ENCODE measurements at places on chromosomes 2 and 18. TPM values are rescaled to one million over a fixed set of nuclear protein-coding genes. Genes with fewer than 3 reads are reported as not detected.

- no peak for DNase-seq
Observed at GRCh38 chr2:118242216-118242615, 153.9 kb downstream of the INSIG2 start.

DNA sequence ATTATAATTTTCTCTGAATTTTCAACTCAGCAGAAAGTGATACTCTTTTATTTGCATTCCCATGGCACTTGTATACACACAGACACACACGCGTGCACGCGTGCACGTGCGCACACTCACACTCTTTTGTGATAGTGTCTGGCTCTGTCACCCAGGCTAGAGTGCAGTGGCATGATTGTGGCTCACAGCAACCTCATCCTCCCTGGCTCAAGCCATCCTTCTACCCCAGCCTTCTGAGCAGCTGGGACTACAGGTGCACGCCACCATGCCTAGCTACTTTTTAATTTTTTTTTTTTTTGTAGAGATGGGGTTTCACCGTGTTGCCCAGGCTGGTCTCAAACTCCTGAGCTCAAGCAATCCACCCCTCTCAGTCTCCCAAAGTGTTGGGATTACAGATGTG, 123.2 kb downstream of the MC4R start:
- DNase-seq = no peak

DNA sequence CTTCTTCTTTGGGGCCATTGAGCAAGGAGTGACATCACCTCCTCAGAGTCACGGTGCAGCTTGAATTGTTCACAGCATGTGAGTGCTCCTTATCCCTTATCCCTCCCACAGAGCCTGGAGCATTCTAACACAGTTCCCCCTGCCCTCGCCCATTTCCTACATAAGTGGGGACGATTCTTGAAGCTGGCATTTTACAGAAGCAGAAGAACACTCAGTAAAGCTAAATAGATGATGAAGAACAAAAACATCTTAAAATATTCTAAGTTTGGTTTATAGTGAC, 135.8 kb upstream of the APCDD1 start:
- no peak for DNase-seq

Gene NABP1
- polyA plus RNA-seq = 22.2 TPM

- no peak for DNase-seq
Observed at GRCh38 chr2:27498975-27499374, 2.3 kb downstream of the GCKR start.

- DNase-seq = no peak
Observed at GRCh38 chr2:85976106-85976920, 87.5 kb upstream of the ST3GAL5 start.

- no peak for DNase-seq
Observed at GRCh38 chr18:45635893-45636509, 20.7 kb downstream of the SLC14A2 start.

Gene BOLL
- polyA plus RNA-seq = not detected

Gene METAP1D
- 7.3 TPM for polyA plus RNA-seq

DNA sequence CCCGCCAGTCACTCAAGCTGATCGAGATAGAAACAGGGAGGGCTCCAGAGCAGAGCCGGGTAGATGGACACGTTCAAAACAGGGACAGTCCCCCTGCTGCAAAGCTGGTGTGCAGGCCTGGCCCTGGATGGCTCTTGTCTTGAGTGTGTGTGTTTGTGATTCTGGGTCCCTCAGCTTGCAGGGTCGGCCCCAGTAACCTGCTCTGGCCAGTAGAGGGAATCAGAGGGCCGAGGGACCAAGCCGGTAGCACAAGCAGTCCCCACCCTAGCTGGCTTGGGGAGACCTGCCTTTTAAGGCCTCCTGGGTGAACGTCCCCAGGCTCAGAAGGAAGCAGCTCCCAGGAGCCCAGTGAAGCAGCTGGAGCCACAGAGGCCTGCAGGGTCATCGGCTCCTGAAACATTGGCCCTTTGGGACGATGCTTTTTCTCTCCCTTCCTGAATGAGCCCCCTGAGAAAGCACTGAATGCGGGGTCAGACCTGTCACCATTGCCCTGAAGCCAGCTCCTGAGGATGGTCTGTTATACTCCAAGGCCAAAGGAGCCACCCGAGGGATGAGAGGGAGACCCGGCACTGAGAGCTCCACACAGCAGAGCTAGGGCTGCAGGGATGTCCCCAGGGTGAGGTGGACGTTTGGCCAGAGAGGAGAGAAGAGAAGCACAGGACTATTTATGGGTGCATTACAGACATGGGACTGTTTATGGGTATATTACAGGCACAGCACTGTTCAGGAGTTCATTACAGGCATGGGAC, 15.4 kb upstream of the MLPH start:
- peak; percentile 83 for DNase-seq

- DNase-seq = no peak
Observed at GRCh38 chr2:174072069-174072468, 106.9 kb upstream of the SP3 start.

DNA sequence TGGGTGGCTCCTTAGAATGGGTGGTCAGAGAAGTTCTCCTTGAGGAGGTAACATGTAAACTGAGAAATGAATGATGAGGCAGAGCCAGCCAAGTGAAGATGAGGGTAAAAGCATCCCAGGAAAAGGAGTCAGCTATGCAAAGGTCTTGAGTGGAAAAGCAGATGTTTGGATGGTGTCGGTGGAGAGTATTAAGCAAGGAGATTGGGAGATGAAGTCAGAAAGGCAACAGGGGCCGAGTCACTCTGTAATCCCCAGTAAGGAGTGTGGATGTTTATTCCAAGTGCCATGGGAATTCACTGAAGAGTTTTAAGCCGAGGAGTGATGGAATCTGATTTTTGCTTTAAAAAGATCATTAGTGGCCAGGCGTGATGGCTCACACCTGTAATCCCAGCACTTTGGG, 3.4 kb upstream of the STAMBP start:
- no peak for DNase-seq

GRCh38 chr2:226733189-226733858, 66.3 kb downstream of the IRS1 start:
- DNase-seq = peak; percentile 26

DNA sequence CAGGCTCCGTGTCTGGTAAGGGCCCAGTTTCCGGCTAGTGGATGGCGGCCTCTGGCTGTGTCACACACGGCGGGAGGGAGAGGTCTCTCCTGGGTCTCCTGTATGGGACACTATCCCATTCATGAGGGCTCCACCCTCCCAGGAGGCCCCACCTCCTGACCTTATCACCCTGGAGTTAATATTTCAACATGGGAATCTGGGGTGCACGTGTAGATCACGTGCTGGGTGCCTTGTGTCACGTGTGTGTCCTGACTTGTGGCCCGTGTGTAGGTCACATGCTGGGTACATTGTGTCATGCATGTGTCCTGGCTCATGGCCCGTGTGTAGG, 9.9 kb downstream of the NEU4 start:
- no peak for DNase-seq

GRCh38 chr2:40286721-40287120, 165.2 kb downstream of the SLC8A1 start:
- DNase-seq = no peak

Gene STARD6
- polyA plus RNA-seq = not detected

DNA sequence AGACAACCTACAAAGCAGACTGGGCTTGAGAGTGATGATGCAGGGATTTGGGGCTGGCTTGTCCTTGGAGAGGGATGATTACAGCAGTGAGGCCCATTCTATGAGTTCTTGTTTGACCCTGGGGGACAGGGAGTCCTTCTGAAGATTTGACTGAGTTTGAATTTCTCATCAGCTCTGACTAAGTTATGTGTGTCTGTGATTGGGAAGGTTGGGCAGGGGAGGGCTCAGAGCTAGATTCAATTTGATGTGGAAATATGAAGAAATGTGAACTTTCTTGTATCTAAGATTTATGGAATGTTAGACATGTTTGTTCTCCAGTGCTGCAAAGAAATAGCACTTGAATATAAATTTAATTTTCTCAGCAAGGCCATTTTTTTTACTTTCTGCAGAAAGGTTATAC, 19.9 kb upstream of the IL1R2 start:
- no peak for DNase-seq

Gene TRAPPC12
- 49.3 TPM for polyA plus RNA-seq

Gene NFATC1
- 2.0 TPM for polyA plus RNA-seq

Gene NEUROD1
- not detected for polyA plus RNA-seq

DNA sequence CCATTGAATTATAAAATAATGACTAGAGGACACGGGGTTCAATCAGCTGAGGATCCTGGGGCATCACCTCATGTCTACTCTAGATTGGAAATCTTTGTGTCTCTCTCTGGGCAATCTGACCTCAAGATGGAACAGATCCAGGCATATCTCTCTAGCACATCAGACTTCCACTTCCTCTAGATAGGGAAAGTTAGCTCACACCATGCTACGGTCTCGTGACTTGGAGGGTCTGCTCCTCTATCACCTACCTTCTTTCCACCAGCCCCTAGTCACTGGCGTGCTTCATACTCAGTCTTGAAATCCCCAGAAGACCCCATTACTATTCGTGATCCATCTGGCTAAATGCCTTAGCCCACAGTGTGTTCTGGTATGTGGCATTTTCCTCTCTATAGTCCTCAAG, 148.8 kb downstream of the ANKRD44 start:
- DNase-seq = no peak

GRCh38 chr2:68917034-68917718, 35.5 kb downstream of the GKN2 start:
- no peak for DNase-seq

DNA sequence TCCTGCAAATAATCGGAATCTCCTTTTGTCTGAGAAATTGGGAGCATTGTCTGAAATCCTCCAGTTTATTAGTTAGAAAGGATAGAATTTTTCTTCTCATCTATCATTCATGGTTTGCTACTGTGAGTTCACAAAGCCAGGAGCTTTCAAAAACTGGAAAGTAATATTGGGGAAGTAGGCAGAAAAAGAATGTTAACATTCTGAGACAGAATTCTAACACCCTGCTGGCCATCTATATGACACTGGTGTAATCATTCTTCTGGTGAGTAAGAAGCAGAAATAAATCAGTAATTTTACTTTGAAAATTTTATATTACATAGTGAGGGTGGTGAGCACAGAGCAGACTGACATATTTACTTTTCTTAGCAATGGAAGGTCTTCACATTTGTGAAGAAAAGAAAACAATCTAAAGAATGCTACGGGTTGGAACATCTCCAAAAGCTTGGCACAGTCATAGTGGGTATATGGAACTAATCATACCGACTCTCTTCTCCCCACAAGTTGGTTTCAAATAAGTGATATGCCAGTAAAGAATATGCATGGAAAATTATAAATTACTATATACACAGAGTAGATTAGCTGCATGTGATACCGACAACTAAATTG, 344.9 kb downstream of the LPIN1 start:
- no peak for DNase-seq

DNA sequence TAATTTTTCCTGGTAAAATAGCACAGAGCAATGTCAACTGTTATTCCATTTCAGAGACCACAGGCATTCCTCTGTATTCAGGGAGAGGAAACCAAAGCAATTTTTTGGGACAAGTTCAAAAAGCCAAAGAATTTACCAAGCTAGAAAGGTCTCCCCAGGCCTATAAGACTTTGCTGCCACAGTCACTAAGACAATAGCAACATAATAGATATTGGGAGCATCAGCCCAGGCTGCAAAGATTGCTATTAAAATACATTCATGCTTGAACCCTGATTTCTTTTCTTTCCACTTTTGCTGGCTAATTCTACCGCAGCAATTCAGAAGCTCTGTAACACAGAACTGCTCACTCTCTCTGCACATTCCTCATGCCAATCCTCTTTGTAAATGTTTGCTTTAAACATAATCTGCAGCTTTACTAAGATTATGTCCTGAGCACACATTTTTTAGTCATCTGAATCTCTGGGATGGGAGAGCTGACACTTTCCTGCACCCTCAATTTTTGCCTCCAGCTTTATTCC, 76.3 kb downstream of the CLHC1 start:
- no peak for DNase-seq

Gene PAIP2B
- polyA plus RNA-seq = 0.61 TPM

DNA sequence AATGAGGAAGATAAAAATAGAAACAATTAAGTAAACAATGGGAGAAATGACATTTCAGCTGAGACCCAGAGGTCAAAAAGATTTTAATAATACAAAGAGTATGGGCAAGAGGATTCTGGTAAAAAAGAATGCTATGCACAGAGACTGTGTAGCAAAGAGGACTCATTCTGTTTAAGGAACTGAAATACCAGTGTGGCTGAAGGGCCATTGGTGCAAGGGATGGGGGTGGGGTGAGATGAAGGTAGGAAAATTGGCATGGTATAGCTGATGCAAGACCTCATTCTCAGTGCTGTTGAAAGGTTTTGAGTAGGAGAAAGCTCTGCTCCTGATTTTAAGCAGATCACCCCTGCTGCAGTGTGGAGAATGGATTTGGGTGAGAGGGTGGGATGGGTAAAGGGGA, 10.8 kb downstream of the GALNT1 start:
- no peak for DNase-seq

Gene INO80D
- 1.4 TPM for polyA plus RNA-seq

Gene MYO3B
- not detected for polyA plus RNA-seq

DNA sequence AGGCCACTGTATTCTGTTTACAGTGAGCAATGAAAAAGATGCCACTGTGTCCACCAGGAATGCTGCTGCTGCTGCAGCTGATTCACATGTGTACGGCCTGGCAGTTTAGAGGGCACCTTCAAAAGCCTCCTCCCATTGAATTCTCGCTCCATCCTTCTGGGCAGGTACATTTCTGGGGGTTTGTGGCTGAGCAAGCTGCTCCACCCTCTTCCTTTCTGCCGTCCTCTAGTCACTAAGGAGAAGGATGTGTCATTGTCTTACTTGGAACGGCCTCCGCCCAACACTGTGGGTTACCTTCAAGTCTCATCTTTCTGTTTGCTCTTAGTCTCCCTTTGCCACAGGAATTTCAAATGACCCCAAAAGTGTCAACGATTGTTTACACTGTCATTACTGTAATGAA, 182.0 kb downstream of the ZBTB7C start:
- no peak for DNase-seq

Gene RNF152
- not detected for polyA plus RNA-seq

DNA sequence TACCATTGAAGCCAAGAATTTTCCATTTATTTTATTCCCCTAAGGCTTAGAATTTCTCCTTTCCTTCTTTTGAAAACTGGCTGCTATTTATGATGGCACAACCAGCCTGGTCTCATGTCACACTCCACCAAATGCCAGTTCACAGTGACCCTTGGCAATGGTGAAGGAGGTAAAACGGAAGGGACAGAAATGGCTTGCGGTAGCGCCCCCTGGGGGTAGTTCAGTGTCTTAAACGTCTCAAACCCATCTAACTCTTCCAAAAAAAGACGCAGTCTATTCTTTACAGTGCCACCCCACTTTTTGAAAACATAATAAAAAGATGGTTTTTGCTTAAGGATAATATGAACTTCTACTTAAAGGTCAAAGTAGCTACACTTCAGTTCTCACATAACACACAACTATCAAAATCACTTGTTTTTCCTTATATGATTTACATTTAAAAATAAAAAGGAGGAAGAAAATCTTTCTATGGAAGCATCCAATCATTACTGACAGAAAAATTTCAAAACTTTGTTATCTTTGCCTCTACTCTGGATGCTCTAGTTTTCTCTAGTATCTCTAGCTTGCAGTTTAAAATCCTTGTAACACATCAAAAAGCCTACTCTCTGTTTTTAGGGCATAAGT, 28.0 kb downstream of the PNO1 start:
- DNase-seq = peak; percentile 81

DNA sequence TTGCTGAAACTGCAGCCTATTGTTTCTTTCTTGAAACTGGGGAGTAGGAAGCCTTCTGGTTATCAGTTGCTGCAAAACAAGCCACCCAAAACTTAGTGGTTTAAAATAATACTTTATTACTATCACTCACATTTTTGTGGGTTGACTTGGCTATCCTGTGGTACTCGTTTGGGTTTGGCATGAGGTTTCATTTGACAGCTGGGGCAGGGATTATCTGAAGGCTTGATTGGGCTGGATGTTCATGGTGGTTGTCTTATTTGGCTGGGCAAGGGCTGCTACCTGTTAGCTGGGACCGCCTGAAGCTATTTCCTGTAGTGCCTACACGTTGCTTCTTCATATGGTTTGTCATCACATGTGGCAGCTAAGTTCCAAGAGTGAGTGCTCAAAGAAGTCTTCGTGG, 122.3 kb downstream of the PLCL1 start:
- DNase-seq = no peak

Gene DSG1
- polyA plus RNA-seq = not detected

Gene FER1L5
- polyA plus RNA-seq = not detected
